ENCODE measurements at places on chromosomes 1 and 21.
A peak's percentile ranks its signal among the peaks of the same experiment; 100 is the strongest.

DNA sequence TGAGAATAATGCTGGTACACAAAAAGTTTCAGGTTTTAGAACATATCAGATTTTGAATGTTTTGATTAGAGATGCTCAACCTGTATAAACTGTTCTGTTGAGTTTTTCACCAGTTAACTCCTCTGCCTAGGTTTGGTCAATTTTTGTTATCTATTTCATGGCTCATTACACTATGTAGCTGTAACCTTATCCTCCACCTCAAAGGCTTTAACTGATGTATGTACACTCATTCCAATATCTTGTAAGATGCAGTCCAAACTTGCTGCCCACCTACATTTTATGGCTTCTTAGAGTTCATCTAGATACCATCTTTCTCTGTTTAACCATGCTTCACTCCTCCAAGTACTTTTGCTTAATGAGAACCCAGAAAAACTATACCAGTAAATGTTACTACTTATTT lies 107.8 kb downstream of the EIF4G3 start:
- no peak for DNase-seq

DNA sequence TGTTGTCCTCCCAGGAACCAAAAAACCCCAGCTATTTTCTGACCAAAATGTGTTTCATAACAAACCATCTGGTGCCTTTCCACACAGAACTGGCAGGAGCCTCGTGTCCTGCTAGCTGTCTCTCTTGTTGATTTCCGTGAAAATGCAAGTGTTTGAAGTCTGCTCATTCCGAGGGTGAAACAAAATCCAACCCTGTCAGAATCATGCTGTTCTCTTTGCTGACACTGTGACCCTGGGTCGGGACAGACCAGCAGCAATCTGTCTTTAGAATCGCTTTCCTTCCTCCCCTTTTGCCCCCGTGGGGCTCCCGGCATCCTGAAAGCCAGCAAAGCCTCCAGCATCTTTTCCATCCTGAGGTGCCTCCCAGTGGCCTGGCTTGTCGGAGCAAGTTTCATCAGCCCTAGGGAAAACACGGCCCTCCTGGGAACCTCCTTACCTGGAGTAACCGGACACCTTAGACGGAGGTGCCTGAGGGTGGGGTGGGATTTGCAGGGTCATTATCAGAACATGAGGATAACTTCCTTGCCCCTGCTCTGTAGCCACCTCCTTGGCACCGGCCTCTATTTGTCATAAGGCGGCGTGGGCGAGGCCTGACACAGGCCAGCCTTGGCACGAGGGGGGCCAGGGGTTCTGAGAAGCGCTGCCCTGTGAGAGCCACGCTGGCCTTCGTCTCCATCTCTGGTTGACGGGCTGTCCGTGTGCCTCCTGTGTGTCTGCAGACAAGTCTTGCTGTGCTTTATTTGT lies 24.9 kb downstream of the LDLRAP1 start:
- no peak for DNase-seq

- DNase-seq = peak; percentile 63
These were observed at the start of gene CD247 for GRCh38 chr1:167518331-167518700. Gene CD247 (minus strand): TSS chr1:167518529. CDS start chr1:167518465, 64 bp downstream.

DNA sequence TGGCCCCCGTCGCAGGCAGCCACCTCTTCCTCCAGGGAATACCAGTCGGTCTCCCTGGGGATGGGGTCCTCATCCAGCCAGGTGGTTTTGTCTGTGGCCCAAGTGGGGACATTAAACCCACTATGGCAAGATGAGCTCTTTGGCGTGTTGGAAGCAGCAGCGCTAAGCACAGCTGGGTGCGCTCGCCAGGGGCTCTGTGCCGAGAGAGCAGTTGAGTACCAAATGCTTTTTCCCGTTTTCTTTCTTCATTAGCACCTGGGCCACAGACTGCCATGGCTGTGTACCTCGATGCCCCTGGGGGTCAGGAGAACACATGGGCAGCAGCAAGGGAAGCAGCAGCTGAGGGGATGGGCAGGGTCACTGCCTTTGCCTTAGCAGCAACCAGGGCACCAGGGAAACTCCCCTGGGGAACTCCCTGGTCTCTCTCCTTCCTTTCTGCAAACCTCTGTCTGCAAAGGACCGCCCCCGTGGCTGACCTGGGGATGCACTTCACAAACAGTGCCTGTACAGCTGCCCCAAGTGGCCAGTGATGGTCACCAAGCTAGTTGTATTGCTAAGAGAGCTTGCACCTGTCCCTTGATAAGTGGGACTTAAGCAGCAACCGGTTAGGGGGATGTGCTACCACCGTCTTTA lies 31.1 kb downstream of the EDARADD start:
- no peak for DNase-seq

- no peak for DNase-seq
These were observed 131.9 kb downstream of the CYYR1 start for GRCh38 chr21:26441149-26441548.

DNA sequence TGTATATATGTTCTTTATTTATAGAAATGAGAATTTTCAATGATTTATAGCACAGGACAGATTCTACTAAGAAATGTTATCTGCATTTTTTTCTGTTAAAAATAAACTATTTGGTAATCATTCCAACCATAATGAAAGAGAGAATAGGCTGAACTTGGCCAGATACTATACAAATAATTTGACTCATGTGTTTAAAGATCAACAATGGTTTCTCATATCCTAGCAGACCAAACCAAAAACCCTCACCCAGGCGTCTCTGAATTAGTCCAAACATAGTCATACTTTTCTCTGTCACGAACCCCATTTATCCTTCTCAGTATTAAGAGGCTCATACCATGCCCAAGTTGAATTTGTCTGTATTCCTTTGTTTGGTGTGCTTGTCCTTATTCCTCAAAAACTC lies 40.3 kb downstream of the RPE65 start:
- DNase-seq = no peak

GRCh38 chr1:228471154-228471761 lies 15.9 kb upstream of the RNF187 start:
- no peak for DNase-seq

DNA sequence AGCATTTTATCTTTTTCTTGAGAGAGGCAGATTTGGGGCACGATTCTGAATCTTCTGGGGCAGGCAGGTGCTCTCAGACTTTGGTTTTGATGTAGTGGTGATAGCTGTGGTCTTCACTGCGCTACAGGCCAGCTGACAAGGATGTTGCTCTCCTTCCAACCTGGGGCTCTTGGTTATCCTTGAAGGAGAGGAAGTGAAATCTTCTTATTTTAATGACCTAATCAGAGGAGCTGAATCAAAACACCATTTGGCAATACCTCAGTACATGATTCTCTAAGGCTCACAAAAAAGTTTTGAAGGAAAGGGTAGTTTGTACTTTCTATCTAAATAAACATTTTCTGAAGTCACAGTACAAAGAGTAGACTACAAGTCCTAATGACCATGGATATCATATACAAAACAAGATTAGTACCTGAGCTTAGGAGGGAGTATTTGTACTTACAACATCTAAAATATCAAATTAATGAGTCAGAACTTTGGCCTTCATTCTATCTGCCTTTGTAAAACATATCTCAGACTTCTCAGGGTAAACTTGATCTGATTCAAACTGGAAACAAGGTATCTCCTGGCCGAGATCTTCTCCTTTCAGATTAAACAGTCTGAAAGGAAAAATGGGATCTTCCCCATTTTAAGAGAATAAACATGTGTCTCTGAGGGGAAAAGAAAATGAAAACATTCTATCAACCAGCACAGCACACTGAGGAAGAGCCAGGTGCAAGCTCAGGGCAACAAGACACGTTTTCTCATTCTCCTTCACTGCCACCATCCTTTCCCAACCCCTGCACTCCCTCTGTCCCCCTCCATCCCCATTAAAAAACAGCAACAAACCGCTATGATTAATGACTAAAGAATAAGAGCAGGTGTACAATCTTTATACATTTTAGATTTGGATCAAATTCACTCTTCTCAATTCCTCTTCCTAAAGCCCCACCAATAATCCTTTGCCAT lies 69.2 kb downstream of the SH3GLB1 start:
- no peak for DNase-seq

- DNase-seq = no peak
These were observed 135.7 kb upstream of the ZNF648 start for GRCh38 chr1:182196897-182197870.

GRCh38 chr1:178341261-178341956 lies 155.4 kb downstream of the CLEC20A start:
- DNase-seq = no peak

GRCh38 chr21:28235169-28235895 lies 757.3 kb downstream of the LTN1 start:
- DNase-seq = no peak

DNA sequence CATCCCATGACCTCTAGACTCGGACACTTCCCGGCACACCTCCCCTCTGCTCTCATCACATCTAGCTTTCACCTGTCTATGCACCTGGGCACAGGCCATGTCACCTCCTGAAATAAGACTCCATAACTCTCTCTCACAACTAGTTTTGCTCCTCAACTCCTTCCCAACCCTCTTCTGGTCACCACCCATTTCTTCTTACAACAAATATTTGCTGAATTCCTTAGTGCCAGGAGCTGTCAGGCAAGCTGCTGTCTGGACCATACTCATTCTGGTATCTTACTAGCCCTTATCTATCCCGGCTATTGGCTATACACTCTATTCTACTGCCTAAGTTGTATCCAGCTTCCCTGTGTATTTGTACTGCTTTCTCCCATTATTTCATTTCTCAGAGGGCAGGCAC lies 49.1 kb downstream of the LRRC71 start:
- DNase-seq = no peak
